Left ventricle myocardium inferior (tissue), 1 donor: ENCODE measurements at places on chromosomes 3 and 15.

DNA sequence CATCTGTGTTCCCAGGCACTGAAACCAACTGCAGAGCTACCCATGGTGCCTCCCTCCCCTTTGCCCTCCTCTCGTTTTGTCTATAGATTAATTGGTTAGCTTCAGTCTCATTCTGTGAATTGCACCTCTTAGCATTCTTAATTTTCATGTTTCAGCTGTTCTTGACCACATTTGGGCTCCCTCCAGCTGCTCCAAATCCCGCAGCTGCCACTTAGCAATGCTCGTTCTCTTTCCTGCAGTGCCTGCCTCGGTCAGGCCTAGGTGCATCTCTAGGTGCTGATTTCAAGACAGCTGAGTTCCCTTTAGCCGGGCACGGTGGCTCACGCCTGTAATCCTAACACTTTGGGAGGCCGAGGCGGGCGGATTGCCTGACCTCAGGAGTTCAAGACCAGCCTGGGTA is 47.0 kb upstream of the SMAD3 start:
- no peak for DNase-seq

GRCh38 chr3:71398157-71398836 is 185.2 kb downstream of the FOXP1 start:
- DNase-seq: no peak

DNA sequence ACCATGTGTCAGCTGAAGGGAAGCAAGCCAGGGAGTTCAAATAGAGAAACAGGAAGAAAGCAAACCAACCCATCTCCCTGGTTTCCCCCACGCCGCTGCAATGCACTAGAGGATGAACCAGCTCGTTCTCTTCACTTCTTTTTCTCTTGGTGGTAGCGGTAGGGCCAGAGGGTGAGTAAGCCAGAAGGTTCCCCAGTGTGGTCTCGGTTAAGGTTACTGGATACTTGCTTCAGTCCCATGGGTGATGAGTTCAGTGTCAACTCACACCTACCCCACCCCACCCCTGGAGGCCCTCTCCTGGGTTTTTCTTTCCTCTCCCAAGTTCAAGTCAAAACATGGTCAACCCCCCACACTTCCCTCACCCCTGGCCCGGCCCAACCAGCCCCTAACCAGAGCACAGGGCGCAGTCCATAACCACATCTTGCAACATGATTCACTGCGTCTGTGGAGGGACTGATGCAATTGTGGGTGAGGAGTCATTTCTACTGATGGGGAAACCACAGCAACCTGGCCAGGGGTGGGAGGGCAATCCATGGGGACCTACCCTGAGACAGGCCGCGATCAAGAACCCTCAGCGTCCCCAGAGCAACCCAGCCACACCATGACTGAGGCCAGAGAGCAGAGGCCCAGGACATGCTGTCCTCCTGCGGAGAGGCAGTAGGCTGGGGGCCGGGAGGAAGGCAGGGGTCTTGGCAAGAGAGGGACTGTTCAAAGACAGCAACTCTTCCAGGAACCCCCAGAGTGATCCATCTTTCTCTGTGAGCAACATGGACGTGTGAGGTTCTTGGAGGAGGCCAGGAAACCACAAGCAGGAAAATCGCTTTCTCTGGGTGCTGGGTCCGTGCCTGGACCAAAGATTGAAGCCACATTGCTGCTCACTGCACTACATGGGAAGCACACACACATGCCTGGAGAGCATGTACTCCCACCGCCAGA is 276.6 kb downstream of the UACA start:
- peak; percentile 30 for DNase-seq

- no peak for DNase-seq
Measured at GRCh38 chr15:89646416-89647141, 8.7 kb downstream of the KIF7 start.

- DNase-seq: no peak
Measured at GRCh38 chr3:11006986-11007933, 14.7 kb downstream of the SLC6A1 start.

- DNase-seq: no peak
Measured at GRCh38 chr3:34024447-34025240, 226.2 kb downstream of the PDCD6IP start.

- no peak for DNase-seq
Measured at GRCh38 chr15:31278544-31279220, 48.0 kb upstream of the KLF13 start.

DNA sequence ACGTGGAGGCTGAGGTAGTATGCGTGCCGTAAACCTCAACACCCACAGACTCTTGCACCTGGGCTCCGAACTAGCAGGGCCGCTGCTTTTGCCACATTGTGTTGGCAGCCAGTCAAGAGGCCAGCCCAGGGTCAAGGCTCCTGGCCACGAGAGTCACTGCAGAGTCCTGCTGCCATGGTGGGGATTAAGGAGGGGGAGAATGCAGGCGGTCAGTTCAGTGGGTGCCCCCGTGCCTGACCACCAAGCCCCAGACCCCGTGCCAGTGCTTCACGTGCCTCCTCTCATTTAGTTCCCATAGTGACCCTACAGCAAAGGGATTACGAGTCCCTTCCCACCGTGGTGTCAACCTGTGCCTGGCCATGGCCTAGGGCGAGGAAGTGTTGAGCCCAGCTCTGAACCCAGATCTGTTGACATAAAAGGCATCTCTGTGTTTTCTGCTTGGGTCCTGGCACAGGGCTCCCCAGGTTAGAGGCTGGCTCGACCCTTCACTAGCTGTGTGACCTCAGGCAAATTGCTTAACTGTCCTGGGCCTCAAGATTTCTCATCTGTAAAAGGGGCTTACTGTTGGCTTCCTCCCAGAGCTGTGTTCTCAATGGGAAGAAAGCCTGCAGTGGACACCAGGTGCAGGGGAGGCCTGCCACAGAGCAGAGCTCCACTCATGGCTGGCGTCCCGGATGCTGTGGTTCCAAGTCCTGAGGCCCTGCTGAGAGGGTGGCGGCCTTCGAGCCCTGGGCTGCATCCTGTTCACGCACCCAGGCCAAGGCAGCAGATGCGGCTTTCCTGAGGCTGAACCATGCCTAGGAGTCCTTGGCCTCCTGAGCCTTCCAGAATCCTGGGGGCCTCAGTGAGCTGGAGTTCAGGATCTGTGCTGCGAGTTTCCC is 32.8 kb downstream of the FBLN2 start:
- DNase-seq: peak; percentile 42

DNA sequence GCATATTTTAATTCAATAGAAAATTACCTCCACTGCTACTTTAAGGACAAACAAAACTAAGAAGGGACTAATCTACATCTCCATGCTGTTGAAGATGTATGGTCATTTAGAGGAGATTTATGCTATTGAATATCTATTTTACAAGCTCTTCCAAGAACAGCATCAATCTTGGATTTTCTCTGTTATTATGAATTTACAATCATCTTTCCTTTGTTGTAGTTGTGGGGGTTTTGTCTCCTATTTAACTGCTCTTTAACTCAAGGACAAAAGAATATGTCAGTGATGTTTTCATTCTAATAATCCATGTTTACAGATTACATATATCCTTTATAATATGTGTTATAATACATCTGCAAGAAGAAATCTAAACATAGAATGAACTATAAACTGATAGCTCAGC is 907.8 kb downstream of the ROBO2 start:
- DNase-seq: no peak

- DNase-seq: no peak
Measured at GRCh38 chr3:73664389-73664788, 39.6 kb upstream of the PDZRN3 start.

DNA sequence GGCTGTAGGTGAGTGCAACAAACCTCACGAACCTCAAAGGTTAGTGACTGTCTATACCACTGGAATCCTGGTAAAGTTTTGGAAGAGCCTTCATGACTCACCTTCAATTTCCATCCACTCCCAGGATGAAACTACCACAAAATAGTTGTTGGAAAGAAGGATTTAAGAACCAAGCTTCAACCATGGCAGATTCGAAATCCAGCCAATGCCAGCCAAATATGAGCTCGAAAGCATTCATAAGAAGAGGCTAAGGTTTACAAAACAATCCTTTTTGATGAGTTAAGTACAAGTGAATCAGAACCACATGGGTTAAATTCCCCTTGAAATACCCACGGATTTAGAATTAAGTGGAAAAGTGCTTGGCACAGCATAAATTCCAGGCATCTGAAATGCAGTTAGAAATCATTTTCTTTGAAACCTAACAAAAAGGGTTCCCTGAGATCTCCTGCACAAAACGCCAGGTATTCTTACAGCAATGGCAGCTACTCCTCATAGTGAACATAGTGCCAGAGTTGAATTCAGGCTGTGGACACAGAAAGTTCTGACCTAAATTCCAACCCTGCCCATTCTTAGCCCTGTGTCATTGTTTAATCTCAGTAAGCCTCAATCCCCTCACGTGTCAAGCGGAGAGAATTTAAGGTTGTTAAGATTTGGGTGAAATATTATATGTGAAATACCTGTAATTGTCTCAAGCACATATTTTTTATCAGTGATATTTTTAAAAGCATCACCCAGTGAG is 89.2 kb downstream of the FBN1 start:
- DNase-seq: no peak
